ENCODE measurements at places on chromosomes 5 and 9. TPM values are rescaled to one million over a fixed set of nuclear protein-coding genes. Genes with fewer than 3 reads are reported as not detected.

OMD gene
- 18.0 TPM for total RNA-seq

SEMA6A gene
- total RNA-seq = 47.2 TPM

SELENOP gene
- 185 TPM for total RNA-seq

SLIT3 gene
- total RNA-seq = 21.4 TPM

TAF11L10 gene
- total RNA-seq = not detected

TMEM8B gene
- total RNA-seq = 8.2 TPM

TRIM36 gene
- total RNA-seq = 1.8 TPM

ALDH1B1 gene
- 25.4 TPM for total RNA-seq

PHF24 gene
- total RNA-seq = 0.31 TPM

MTRR gene
- 39.1 TPM for total RNA-seq

AQP3 gene
- total RNA-seq = 143 TPM

PCDHGA4 gene
- total RNA-seq = 3.9 TPM

HAVCR2 gene
- total RNA-seq = 2.8 TPM

CYSRT1 gene
- 3.3 TPM for total RNA-seq

FOXD4L3 gene
- total RNA-seq = not detected

GPR150 gene
- total RNA-seq = not detected

NEUROG1 gene
- total RNA-seq = not detected

ADAMTSL1 gene
- 22.4 TPM for total RNA-seq

DRD1 gene
- 0.21 TPM for total RNA-seq
